Ascending aorta (tissue), 2 donors: ENCODE measurements at places on chromosomes 1 and 21.

- no peak for DNase-seq
Measured at GRCh38 chr1:6483017-6483760, 8.3 kb downstream of the PLEKHG5 start.

- DNase-seq = no peak
Measured at GRCh38 chr1:208280681-208281450, 36.7 kb upstream of the PLXNA2 start.

- DNase-seq = no peak
Measured at GRCh38 chr1:51303751-51304251, 26.6 kb downstream of the TTC39A start.

DNA sequence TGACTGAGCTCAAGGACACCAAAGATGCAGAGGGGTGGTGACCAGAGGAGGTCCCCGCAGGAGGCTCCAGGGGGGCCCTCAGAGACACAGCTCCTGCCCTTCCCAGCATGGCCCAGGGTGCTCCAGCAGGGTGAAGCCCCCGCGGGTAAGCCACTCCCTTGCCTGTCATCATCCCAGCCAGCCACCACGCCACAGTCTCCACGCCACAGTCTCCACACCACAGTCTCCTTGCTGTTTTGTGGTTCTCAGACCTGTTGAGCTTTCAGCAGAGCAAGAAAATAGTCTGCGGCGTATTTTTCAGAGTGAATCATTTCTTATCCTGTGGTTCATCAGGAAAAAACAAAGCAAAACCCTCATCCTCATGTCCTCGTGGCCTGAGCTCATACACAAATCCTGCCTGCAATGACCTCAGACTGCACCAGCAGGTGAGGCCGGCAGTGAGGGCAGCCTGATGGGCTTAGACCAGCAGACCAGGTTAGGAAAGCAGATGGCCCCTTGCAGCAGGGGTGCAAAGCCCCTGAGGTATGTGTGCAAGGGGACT lies 25.7 kb upstream of the ABCG1 start:
- no peak for DNase-seq

DNA sequence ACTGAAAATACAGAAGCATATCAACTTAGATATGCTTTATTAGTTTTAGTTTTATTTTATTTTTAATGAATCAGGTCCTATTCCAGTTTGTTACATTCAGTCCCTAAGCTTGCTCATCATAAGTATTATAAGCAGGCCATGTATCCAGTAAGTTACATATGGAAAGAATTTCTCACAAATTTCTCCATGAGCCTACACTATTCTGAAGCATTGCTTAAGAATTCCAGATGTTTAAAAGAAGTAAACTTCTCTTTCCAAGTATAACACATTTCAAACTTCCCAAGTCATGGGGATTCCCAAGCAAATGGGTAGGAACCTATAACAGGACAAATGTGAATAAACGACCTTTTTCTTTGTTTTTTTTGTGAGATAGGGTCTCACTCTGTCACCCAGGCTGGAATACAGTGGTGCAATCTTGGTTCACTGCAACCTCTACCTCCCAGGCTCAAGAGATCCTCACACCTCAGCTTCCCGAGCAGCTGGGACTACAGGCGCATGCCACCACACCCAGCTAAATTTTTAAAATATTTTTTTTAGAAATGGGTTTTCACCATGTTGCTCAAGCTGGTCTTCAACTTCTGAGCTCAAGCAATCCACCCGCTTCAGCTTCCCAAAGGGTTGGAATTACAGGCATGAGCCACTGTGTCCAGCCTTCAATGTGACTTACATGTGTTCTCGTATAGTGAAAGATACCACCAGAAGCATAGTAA lies 39.0 kb downstream of the ST7L start:
- no peak for DNase-seq

DNA sequence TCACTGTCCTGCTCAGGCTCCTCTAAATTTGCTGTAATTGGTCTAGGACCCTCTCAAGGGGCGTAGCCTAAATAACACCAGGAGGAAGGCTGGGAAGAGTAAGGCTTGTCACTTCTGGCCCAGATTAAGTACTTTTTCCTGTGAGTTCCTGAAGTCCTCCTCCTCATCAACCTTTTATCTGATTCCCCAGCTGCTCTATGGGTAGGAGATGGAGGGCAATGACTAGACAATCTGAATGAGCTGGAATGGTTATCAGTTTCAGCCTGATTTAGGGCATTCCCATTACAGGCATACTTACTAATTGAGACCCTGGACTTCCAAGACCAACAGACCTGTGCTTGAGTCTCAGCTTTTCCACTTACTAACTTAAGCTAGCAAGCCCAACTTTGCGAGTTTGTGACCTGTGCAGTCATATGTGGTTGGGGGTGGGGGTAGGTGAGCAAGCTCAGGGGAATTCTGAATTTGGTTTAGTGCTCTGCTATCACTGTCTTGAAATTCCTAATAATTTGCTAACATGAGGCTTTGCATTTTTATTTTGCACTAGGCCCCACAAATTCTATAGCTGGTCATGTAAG lies 18.0 kb upstream of the FGGY start:
- DNase-seq = no peak

GRCh38 chr1:19872190-19872589 lies 10.0 kb upstream of the OTUD3 start:
- DNase-seq = no peak

- DNase-seq = no peak
Measured at GRCh38 chr1:32881291-32881690, 5.0 kb upstream of the HPCA start.

- no peak for DNase-seq
Measured at GRCh38 chr1:1242461-1243265, 3.9 kb downstream of the C1QTNF12 start.

- peak; percentile 84 for DNase-seq
Measured at GRCh38 chr1:230176871-230177411, 109.9 kb downstream of the GALNT2 start.

DNA sequence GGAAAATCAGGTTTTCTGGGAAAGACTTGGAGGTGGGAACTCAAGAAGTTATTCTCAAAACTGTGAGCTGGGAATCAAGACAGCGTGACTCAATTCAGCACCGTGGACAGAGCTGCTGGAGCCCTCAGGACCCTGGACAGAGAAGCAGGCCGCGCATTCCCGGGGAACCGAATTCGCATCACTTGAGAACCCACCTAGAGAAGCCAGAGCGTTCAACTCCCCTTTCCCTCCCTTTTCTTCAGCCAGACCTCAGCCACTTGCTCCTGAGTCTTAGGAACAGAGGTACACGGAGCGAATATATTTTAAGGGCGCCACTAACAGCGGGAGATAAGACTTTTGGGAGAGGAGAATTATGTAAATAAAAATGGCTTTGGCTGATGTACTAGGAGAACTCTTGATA lies 2.0 kb upstream of the LIN28A start:
- peak; percentile 81 for DNase-seq

DNA sequence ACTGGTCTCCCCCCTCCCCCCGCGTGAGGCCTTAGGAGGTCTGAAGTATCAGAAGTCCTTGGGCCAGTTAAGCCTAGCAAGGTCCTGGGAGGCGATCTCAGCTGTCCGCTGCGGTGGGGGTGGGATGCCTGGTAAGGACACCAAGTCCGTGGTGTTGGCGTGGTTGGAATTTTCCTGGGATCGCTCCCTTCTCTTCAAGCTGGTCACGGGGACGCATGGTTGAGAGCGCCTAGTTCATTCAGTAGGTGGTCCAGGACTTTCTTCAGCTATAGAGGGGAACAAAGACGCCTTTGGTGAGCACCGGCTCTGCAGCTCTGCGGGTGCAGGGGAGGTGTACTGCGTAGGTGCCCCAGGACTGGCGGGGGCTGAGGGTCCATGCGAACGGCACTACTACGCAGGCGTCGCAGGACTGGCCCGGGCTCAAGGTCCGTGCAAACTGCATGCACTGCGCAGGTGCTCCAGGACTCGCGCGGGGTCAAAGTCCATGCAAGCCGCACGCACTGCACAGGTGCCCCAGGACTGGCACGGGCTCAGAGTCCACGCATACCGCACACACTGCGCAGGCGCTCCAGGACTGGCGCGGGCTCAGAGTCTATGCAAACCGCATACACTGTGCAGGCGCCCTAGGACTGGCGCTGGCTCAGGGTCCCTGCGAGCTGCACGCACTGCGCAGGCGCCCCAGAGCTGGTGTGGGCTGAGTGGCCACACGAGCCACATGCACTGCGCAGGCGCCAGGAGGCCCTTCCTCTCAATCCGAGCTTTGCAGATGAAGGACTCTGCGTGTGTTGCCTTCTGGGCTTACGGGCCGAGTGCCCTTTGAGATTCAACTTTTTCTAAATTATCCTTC lies 36.6 kb upstream of the HMGN1 start:
- peak; percentile 79 for DNase-seq

DNA sequence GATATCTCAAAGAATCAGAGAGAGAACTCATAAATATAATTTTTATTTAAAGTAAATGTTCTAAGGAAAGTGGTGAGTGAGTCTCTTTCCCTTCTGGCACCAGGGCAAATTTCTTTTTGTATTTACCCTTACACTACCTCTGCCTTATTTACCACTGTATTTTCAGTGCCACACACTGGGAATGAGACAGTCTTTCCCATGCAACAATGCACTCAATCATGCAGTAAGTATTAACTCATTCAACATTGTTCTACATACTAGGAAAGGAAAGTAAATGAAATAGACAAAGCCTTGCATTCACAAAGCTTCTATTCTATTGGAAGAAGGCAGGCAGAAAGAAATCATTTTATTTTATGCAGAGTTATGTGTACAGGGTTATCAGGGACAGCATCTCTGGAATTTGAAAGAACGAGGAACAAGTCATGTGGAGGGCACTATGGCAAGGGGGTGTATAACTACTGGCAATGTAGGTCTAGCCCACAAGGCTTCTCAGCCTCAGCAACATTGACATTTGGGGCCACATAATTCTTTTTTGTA lies 129.8 kb upstream of the PRDX6 start:
- DNase-seq = no peak

DNA sequence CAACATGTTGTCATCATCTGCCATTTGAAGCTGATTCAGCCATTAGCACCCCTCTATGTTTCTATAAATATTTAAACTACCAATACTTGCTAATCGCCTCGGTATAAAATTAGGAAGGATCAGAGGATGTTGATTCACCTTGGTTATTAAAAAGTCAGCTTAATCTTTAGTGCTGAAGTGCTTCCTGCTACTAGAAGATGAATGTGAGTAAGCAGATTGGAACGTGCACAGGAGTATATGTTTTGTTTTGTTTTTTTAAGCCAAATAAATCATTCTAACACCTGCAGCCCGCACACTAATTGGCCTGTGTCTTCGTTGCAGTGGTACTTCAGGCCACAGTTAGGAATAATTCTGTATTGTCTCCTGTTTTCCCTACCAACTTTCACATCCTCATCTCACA lies 485.7 kb downstream of the AJAP1 start:
- no peak for DNase-seq

DNA sequence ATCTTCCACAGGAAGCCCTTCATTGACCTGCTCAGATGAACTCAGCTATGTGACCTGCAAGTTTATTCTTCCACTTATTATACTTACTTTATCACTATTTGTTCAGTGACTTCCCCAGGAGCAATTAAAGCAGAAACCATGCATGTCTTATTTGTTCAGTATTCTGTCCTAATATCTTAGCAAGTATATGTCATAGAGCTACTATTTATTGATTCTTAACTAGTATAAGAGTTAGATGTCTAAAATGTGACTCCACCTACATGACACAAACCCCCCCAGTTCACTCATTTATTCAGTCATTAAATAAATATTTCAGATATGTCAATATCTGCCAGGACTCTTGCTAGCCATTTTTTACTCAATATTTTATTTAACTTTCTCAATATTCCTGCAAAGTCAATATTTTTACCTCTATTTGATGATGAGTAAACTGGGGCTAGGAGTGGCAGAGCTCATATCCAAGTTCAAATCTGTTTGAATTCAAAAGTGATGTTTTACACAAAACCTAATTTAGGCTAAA lies 469.0 kb upstream of the USP24 start:
- no peak for DNase-seq

GRCh38 chr1:3021801-3022401 lies 634 bp downstream of the ACTRT2 start:
- peak; percentile 54 for DNase-seq

GRCh38 chr1:115596080-115596780 lies 45.5 kb upstream of the VANGL1 start:
- DNase-seq = no peak

DNA sequence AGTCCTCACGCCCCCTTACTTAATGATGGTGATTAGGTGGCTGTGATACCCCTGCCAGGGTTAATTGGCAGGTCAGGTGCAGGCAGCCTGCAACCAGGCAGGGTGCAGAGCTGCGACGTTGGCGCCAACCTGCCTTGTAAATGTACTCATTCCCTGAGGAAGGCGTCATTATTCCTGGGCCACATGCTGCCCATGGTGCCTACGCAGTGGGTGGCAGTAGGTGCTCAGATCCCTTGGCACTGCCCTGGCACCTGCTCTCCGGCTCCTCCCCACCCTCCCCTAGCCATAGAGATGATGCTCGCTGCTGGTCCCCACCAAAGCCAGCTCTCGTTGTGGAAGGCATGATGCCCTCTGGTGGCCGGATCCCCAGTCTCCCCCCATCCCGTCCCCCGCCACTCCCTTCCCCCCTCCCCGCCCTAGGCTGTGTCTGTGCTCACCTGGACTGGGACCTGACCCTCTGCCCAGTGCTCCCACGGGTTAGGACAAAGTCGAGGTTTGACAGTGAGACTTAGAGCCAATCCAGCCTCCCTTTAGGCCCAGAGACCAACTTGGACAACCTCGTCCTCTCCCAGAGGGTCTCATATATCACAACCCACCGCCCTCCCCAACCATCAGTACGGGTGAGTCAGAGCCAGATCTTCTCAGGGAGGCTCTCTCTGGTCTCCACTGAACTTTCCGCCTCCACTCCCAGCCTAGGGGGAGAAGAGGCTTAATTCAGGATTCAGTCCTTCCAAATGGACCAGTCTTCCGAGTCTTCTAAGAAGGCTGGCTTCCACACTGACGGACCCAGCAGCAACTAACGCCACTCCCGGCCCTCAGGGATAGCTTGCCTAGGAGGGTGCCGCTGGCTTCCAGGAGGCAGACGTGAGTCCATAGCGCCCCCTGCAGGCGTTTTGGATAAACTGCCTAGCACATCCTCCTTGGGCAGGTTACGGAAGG lies 5.7 kb downstream of the KRTCAP2 start:
- DNase-seq = no peak

DNA sequence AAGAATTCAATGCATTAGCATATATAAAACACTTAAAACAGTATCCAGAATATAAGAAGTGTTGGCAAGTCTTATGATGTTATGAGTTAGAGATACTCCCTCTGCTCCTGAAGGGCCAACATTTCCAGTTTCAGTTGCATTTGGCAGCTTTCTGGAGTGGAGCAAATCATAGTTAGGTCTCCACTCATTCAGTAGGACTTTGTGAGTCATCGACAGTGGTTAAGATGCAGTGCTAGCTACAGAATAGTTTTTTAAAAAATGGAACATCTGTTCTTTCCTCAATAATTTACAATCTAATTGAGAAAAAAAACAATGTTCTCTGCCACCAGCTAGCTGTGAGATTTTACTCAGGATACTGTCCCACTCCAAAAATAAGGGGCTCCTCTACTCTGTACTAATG lies 389.1 kb downstream of the HLX start:
- DNase-seq = no peak

GRCh38 chr1:14739082-14739832 lies 140.8 kb downstream of the KAZN start:
- DNase-seq = no peak
